ENCODE measurements at places on chromosomes 1 and 21.

DNA sequence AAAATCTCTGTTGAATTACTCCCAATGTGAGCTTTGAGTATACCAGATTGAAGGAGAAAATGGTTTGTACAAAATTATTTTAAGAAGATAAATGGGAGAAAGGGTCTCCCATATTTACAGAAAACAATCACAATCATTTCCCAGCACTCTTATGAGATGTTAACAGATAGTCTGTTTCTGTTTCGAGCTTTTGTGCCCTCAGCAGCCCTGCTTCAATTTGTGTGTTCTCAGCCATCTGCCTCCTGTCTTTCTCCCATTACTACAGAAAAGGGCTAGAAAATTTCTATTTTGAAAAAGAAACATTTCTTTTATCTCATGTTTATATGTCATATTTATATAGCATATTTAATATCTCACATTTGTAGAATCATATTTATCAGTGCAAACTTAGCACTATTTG, 498.4 kb downstream of the TTLL7 start:
- no peak for DNase-seq

- DNase-seq, result no peak
Measured at GRCh38 chr1:194056169-194056568, 869.8 kb upstream of the B3GALT2 start.

- DNase-seq, result no peak
Measured at GRCh38 chr1:28507646-28508434, 2.0 kb downstream of the RCC1 start.

- no peak for DNase-seq
Measured at GRCh38 chr1:8193840-8194406, 124.0 kb upstream of the SLC45A1 start.

DNA sequence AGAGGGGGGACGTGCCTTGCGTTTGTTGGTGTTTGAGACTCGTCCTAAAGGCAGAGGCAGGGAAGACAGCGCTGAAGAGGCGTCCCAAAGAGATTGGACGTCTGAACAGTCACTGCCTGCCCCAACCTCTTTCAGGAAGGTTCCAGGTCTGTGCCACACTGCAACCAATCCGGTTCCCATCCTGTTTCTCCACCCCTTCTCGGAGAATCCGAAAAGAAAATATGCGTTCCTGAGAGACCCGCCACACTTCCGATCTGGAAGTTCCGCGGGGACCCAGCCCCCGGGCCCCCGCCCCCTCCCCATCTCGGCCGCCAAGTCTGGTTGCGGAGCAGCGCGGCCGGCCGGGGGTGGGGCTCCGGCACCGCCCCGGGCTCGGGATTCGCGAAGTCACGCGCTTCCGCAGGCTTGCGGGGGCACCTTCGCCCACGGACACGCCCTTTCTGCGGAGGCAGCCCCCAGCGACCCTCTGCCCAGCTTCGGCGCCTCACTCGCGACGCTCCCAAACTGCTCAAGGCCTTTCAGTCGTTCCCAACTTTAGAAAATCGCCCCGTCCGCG, 124.5 kb upstream of the DPYD start:
- no peak for DNase-seq

DNA sequence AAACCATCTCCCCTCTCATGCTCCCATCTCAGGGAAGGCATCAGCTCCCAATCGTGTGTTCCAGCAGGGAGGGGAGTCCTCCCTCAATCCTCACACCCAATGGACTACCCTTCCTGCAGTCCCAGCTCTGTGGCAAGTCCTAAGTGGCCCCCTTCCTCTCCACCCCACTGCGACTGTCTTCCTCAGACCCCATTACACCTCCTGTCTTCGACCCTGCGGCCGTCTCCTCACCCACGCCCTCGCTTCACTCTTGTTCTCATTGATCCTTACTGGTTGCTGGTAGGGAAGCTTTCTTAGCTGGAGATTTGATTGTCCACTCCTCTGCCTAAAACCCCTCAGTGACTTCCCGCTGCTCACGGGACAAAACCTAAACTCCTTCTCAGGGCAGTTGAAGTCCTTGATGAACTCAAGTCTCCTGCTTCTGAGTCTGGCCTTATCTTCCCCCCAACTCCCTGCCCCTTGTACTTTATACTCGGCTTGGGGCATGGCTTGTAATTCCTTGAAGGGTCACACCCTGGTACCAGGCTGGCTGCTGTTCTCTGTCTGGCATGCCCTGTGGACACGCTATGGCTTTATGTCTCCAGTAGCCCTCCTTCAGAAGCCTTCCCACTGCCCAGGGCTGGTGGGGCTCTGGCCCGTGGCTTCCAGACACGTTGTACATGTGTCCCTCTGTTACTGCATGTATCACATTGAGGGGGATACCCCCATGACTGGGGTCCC, 2.3 kb upstream of the EPS8L3 start:
- no peak for DNase-seq
